ENCODE measurements at places on chromosomes 16 and 17. TPM values are rescaled to one million over a fixed set of nuclear protein-coding genes. Genes with fewer than 3 reads are reported as not detected.

UMOD gene
- not detected for total RNA-seq

TEX14 gene
- total RNA-seq, result not detected

LITAFD gene
- not detected for total RNA-seq

ODF4 gene
- total RNA-seq, result not detected

MYOCD gene
- total RNA-seq, result 20.1 TPM

SLC9A5 gene
- total RNA-seq, result 1.8 TPM

C17orf78 gene
- total RNA-seq, result not detected

CRHR1 gene
- not detected for total RNA-seq

ZNF469 gene
- 1.4 TPM for total RNA-seq

ARHGAP44 gene
- total RNA-seq, result 1.1 TPM

HAS3 gene
- total RNA-seq, result 0.28 TPM

ABCA6 gene
- under 0.01 TPM for total RNA-seq

TBC1D26 gene
- not detected for total RNA-seq

TAOK1 gene
- 91.8 TPM for total RNA-seq

TVP23B gene
- 99.2 TPM for total RNA-seq

OR3A2 gene
- total RNA-seq, result not detected

EVPLL gene
- total RNA-seq, result not detected
